HepG2 (cell line): ENCODE measurements at places on chromosomes 12 and 14. TPM values are rescaled to one million over a fixed set of nuclear protein-coding genes. Genes with fewer than 3 reads are reported as not detected.

The HOXC6 gene
- not detected in 2 replicates for total RNA-seq

GRCh38 chr14:52455291-52456088, 96.8 kb downstream of the TXNDC16 start:
- no peaks in the 10 kb centered on the region for H3K27me3 ChIP-seq
- peaks cover 19% of the 10 kb centered on the region for H3K4me1 ChIP-seq
- no peak overlapping the region for H3K4me3 ChIP-seq
- H3K27ac ChIP-seq = no peak overlapping the region
- H3K36me3 ChIP-seq = no peaks in the 10 kb centered on the region

DNA sequence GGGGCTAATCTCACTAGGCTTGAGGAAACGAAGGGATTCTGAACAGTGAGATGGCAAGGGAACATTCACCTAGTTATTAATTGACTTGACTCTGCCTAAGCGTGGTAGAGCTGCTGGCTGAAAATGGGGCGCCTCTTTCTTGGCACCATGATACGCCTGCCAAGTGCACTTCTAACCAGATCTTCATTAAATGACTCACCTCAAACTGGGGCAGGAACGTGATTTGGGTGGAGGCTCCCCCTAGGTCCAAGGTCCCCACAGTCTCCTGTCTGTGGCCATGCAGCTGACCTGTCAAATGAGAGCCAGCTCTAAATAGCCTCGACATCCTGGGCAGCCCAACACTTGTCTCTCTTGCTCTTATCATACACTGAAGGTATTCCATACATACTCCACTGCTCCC, 26.0 kb downstream of the COQ6 start:
- no peak for DNase-seq
- H3K27me3 ChIP-seq = no peaks in the 10 kb centered on the region
- no peak overlapping the region for H3K27ac ChIP-seq

The BCDIN3D gene
- 1.8 and 2.5 TPM in 2 replicates for total RNA-seq

The TTC8 gene
- 13.8 and 19.5 TPM in 2 replicates for total RNA-seq

The LAG3 gene
- 0.11 TPM in 1 of 2 replicates, not detected in the other for total RNA-seq

GRCh38 chr12:1618489-1618888, 10.5 kb upstream of the WNT5B start:
- no peaks in the 10 kb centered on the region for H3K36me3 ChIP-seq
- H3K4me1 ChIP-seq = peaks cover 10% of the 10 kb centered on the region; the same call in 1 of the 2 replicates
- no peak overlapping the region for H3K4me3 ChIP-seq
- no peak overlapping the region for H3K27ac ChIP-seq

- no peak for DNase-seq
- no peaks in the 10 kb centered on the region for H3K4me1 ChIP-seq
- H3K4me3 ChIP-seq = no peak overlapping the region
- H3K27me3 ChIP-seq = no peaks in the 10 kb centered on the region
- no peak overlapping the region for H3K27ac ChIP-seq
These were observed 193.0 kb downstream of the SYT1 start for GRCh38 chr12:79057540-79057939.

The OR4N2 gene
- total RNA-seq = not detected in 2 replicates

The PSEN1 gene
- 21.8 and 26.6 TPM in 2 replicates for total RNA-seq

The GLI1 gene
- total RNA-seq = 0.20 TPM in 1 of 2 replicates, not detected in the other

The CLEC9A gene
- total RNA-seq = not detected in 2 replicates

- no peaks in the 10 kb centered on the region for H3K36me3 ChIP-seq
- no peaks in the 10 kb centered on the region for H3K27me3 ChIP-seq
- H3K4me3 ChIP-seq = no peak overlapping the region
- no peaks in the 10 kb centered on the region for H3K4me1 ChIP-seq
- no peak overlapping the region for H3K27ac ChIP-seq
These were observed 426.5 kb upstream of the OR4E1 start for GRCh38 chr14:22099942-22100763.

DNA sequence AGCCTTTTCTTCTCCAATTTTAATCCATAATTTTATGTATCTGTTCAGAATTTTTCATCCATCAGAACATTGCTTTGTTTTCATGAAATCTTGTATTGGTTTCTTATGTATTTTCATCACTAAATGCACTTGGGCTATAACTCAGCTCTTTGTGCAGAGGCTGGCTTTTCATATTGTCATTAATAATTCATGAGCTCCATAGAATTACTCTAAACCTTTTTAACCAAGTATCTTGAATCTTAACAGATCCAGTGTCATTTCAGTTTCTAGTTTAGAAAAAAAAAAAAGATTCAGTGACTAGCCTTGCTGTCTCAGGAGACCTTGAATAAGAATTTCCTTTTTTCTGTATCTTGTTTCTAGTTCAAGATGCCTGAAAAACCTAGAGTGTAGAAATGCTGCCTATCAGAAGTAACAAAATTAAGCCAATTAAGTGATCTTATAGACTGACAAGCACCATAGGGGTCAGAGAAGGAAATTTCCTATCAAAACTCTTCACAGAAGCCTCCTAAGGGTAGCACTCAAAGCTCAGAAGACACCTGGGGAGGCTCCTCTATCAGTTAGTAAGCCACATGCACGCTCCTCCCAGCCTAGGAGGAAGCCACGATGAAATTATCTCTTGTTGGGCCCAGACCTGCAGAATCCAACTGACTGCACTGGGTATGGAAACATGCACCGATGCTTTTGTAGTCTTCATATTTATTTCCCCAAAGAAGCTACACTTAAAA, 163.4 kb downstream of the KICS2 start:
- DNase-seq = no peak
- 0 out of 3 replicates have a peak, but pooled peaks cover 4% of the 10 kb centered on the region for H3K36me3 ChIP-seq
- H3K27me3 ChIP-seq = no peaks in the 10 kb centered on the region
- H3K4me1 ChIP-seq = no peaks in the 10 kb centered on the region
- no peak overlapping the region for H3K4me3 ChIP-seq
- no peak overlapping the region for H3K27ac ChIP-seq

DNA sequence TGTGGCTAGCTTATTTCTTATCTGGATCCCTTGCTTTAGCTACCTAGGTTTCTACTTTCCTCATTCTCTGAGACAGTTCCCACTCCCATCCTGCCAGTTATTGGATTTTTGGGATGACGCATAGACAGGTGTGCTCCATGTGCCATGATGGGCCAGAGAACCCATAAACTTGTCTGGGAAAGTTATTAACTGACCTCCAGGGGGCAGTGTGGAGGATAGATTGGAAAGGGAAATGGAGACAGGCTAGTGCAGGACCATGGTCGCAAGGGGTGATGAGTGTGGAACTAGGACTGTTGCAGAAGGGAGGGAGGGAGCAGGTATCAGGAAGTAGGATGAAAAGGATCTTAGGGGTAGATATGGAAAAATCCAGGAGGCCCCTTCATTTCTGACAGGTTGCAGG, 80.3 kb downstream of the ESRRB start:
- H3K36me3 ChIP-seq = no peaks in the 10 kb centered on the region
- H3K4me3 ChIP-seq = no peak overlapping the region
- peak; percentile 18 for DNase-seq

DNA sequence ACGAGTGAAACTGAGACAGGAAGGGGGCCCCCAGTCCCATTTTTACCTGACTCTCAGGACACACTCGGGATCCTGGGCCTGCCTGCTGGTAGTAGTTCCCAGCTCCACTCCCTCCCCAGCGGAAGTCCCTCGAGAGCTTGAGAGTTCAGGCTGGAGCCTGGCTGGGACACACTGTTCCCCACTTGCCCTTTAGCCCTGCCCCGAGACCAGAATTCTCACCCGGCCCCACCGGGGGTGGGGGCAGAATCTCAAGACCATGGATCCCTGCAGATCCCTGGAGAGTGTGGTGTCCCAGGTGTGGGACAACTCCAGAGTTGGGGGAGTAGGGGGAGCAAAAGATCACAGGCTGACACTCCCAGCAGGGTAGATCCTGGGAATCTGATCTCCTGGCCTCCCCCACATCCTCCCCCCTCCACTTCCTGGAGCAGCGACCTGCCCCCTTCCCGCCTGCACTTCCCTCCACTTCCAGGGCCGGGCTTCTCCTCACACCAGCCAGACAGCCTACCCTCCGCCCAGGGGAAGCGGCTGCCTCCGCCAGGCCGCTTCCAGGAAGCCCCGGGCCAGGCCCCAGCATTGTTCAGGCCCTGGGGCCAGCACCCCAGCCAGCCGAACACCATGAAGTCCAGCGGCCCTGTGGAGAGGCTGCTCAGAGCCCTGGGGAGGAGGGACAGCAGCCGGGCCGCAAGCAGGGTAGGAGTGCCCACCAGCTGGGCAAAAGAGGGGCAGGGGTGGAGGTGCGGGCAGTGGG, at the start of gene TNS2:
TNS2 (plus strand) TSS at position 495 of the 748 bp plus-strand sequence; CDS start at position 616, 121 bp downstream.
- peak within 1 kb of the TSS; percentile 89 for H3K27ac ChIP-seq
- H3K27me3 ChIP-seq = no peaks in the 10 kb centered on the region; the same call in 2 of the 3 replicates
- peak; percentile 72 for DNase-seq
- peak within 1 kb of the TSS; percentile 74 for H3K4me3 ChIP-seq
- no peaks in the 10 kb centered on the region for H3K36me3 ChIP-seq

- H3K27me3 ChIP-seq = no peaks in the 10 kb centered on the region
- H3K36me3 ChIP-seq = no peaks in the 10 kb centered on the region
- no peak for DNase-seq
These were observed 40.7 kb downstream of the PLCZ1 start for GRCh38 chr12:18696971-18697602.

DNA sequence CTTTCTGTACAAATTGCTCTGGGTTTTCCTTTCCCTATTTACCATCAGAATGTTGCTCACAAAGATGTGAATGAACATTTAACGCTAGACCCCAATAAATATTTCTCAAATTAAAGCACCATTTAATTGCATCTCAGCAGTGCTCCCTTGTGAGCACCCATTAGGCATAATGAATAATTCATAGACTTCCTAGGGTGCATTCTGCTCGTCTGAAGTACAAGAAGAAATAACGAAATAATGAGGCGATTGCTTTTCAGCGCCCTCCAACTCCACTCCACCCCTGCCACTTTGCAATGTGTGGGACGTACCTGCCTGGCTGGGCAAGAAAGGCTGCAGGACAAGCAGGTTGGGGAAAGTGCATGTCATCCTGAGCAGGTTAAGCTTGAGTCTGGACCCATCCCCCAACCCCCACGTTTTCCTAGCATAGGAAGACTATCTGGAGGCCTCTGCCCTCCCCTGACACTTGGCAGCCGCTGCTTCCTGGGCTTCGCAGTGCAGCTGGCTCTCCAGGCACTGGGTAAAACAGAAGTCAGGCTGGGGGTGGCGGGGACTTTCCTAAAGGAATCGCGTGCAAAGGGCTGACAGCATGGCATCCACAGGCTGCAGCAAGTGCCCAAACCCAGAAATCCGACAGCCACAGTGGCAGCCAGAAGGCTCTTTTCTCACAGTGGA, 253.7 kb downstream of the DUSP6 start:
- no peak overlapping the region for H3K27ac ChIP-seq
- H3K36me3 ChIP-seq = no peaks in the 10 kb centered on the region
- no peak overlapping the region for H3K4me3 ChIP-seq
- no peaks in the 10 kb centered on the region for H3K4me1 ChIP-seq
- H3K27me3 ChIP-seq = no peaks in the 10 kb centered on the region

DNA sequence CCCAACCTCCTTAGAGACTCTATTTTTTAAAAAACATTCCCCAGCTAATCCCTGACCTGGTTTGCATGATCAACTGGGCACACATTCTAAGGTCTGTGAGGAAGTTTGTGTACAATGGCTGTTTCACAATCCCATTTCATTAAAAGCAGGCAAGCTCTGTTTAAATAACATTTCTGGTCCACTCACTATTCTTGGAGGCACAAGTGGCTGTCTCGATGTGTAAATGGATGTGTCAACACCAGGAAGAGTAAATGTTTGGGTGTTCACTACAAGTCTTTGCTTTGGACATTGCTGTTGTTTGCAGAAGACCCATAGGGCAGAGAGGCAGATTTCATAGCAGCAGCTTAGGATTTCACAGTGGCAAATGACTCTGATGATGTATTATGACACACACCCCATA, 98.3 kb downstream of the PDZRN4 start:
- H3K27ac ChIP-seq = no peak overlapping the region
- H3K4me1 ChIP-seq = peaks cover 8% of the 10 kb centered on the region; the same call in 1 of the 2 replicates
- DNase-seq = peak; percentile 75
- H3K27me3 ChIP-seq = no peaks in the 10 kb centered on the region

The PRKD1 gene
- 0.22 and 0.41 TPM in 2 replicates for total RNA-seq

The CD27 gene
- total RNA-seq = not detected in 2 replicates

The KRT72 gene
- not detected in 2 replicates for total RNA-seq

The DAO gene
- 0.82 and 1.1 TPM in 2 replicates for total RNA-seq

The SLC17A8 gene
- total RNA-seq = 0.10 and 0.15 TPM in 2 replicates

The PTGDR gene
- total RNA-seq = not detected in 2 replicates

The UNG gene
- total RNA-seq = 114 and 144 TPM in 2 replicates

GRCh38 chr14:84541018-84541417, 988.9 kb upstream of the FLRT2 start:
- H3K27me3 ChIP-seq = no peaks in the 10 kb centered on the region
- no peak overlapping the region for H3K4me3 ChIP-seq
- H3K36me3 ChIP-seq = no peaks in the 10 kb centered on the region
- no peak overlapping the region for H3K27ac ChIP-seq
- no peaks in the 10 kb centered on the region for H3K4me1 ChIP-seq
- DNase-seq = no peak

The POTEM gene
- not detected in 2 replicates for total RNA-seq

DNA sequence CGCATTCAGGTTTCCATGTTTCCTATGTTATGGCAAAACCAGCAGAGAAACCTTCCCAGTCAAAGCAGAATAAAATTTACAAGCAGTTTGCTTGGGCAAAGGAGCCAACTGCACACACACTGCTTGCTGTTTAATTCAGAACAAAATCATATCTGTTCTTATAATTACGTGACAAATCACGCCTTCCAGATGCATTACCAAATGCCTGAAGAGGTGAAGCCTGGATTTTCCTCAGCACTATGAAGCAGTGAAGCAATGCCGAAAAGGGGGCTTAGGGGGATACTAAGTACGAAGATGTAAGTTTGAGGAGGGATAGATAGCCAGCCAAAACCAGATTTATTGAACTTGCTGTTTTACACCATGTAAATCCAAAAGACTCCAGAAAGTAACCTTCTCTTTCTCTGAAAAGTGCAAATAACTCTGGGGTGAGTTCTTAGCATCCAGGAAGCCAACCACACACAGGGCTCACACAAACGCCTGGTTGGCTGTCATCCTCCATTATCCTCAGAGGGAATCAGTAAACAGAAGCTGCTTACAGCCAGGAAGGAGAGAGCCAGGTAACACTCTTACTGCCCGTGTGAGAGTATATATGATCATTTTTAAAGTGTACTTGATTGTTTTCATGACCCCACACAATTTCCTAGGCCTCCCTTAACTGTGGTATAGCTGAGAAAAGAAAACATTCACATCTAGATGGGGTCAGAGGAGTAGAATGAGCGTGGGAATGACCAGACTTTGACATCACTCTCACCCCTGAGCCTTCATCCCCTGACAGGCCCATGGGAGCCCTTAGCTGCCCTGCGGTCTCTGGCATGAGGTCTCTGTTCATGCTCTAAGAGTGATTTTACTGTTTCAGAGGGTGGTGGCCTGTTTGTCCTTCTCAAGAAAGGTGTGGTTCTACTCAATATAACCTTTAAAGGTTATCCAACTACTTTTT, 442.5 kb downstream of the EGLN3 start:
- no peak overlapping the region for H3K4me3 ChIP-seq
- H3K27me3 ChIP-seq = no peaks in the 10 kb centered on the region
- H3K4me1 ChIP-seq = no peaks in the 10 kb centered on the region
- H3K36me3 ChIP-seq = no peaks in the 10 kb centered on the region
- no peak overlapping the region for H3K27ac ChIP-seq

DNA sequence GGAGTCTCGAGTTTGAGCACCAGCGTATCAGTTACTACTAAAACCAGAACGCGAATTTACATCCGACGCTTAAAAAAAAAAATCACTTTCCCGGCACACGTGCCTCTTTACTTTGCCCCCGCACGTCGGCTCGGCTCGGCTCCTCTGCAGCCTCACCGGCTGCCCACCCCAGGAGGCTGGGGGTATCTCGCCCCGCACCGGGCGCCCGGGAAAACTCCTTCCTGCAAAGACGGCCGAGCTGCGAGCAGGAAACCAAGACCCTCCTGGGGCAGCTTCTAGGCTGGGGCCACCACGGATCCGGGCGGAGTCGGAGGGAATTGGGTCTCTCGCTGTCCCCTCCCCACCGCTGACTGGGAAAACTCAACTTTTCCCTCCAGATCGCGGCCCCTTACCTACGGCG, 610 bp downstream of the VSIG10 start:
- no peaks in the 10 kb centered on the region for H3K36me3 ChIP-seq
- peaks cover 43% of the 10 kb centered on the region for H3K4me1 ChIP-seq
- H3K27me3 ChIP-seq = no peaks in the 10 kb centered on the region
- no peak for DNase-seq
- peak overlapping the region; percentile 79 for H3K27ac ChIP-seq
